ENCODE measurements at places on chromosomes 16 and 17. TPM values are rescaled to one million over a fixed set of nuclear protein-coding genes. Genes with fewer than 3 reads are reported as not detected.
A peak's percentile ranks its signal among the peaks of the same experiment; 100 is the strongest.

SPDYE4 gene
- not detected for total RNA-seq

CYBC1 gene
- total RNA-seq = 253 TPM

CDH3 gene
- total RNA-seq = 0.51 TPM

LYRM9 gene
- total RNA-seq = 1.9 TPM

CLEC10A gene
- total RNA-seq = not detected

NFAT5 gene
- total RNA-seq = 54.2 TPM

SMIM36 gene
- not detected for total RNA-seq

- peaks cover 3% of the 10 kb centered on the region for H3K36me3 ChIP-seq
- H3K27me3 ChIP-seq = no peaks in the 10 kb centered on the region
- peak overlapping the region; percentile 97 for H3K4me3 ChIP-seq
- H3K27ac ChIP-seq = peak overlapping the region; percentile 95
Observed at GRCh38 chr16:48383877-48384519, 1.2 kb downstream of the SIAH1 start.

GRCh38 chr17:50949989-50950877, 84.1 kb upstream of the TOB1 start:
- no peaks in the 10 kb centered on the region for H3K36me3 ChIP-seq
- H3K27ac ChIP-seq = no peak overlapping the region
- peak; percentile 34 for DNase-seq
- no peak overlapping the region for H3K4me3 ChIP-seq
- peaks cover 2% of the 10 kb centered on the region for H3K27me3 ChIP-seq

DNA sequence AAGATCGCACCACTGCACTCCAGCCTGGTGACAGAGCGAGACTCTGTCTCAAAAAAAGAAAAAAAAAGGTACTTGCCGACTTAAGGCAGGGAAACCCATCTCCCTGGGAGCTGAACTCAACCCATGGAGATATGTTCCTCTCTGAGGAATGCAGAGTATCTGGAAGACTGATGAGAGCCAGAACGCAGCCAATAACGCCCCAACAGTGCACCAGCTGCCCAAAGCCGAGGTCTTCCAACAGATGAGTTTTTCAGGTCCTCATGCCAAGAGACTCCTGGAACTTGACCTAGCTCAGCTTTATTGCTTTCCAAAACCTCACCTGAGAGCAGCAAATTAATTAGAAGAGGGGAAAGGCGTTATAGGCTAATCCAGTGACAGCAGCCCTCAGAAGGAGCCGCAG, 9.4 kb downstream of the ELAC2 start:
- H3K27me3 ChIP-seq = no peaks in the 10 kb centered on the region
- peaks cover 43% of the 10 kb centered on the region for H3K36me3 ChIP-seq
- DNase-seq = no peak
- no peak overlapping the region for H3K4me3 ChIP-seq
- no peaks in the 10 kb centered on the region for H3K4me1 ChIP-seq

GRCh38 chr16:1351215-1351581, 480 bp downstream of the TSR3 start:
- peaks cover 3% of the 10 kb centered on the region for H3K27me3 ChIP-seq
- H3K4me3 ChIP-seq = peak overlapping the region; percentile 86
- peak overlapping the region; percentile 48 for H3K27ac ChIP-seq
- H3K4me1 ChIP-seq = peaks cover 18% of the 10 kb centered on the region
- no peak for DNase-seq

DNA sequence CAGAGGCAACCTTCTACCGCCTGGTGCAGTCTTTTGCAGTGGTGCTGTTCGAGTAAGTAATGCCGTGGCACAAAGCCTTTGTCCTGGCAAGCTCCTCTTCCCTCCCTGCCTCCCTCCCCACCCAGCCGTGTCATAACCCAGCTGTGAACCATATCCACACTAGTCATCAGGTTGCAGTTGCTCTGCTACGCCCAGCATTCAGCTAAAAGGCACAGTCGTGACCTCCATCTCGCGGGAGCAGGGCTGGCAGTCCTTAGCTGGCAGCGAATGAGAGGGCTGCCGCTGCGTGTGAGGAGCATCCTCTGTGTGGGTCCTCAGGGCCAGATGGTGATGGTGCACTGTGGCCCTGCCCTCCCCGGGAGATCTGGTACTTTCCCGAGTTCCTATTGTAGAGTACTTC, 39.3 kb downstream of the CIBAR2 start:
- no peaks in the 10 kb centered on the region for H3K27me3 ChIP-seq
- H3K4me3 ChIP-seq = no peak overlapping the region
- no peak overlapping the region for H3K27ac ChIP-seq
- DNase-seq = no peak
- H3K4me1 ChIP-seq = no peaks in the 10 kb centered on the region

DNA sequence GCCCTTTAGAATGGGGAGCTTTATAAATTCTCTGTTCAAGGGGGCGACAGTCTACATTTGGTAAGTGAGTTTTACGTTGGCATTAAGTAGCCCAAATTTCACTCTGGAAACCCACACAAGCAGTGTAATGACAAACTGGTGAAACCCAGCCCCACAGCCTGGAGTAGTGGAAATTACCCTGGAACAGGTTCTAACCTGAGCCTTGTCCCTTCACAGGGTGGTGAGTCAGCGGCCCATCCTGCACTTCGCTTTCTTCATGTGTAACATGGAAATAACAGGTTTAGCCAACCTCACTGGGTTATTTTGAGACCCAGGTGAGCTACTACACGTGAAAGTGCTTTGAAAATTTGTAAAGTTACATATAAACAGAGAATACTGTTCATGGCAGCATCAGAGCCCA, 3.5 kb upstream of the TLCD3A start:
- H3K4me3 ChIP-seq = no peak overlapping the region
- DNase-seq = no peak
- peaks cover 21% of the 10 kb centered on the region for H3K4me1 ChIP-seq
- H3K27ac ChIP-seq = no peak overlapping the region
- peaks cover 6% of the 10 kb centered on the region for H3K36me3 ChIP-seq
- H3K27me3 ChIP-seq = peaks cover 7% of the 10 kb centered on the region

GRCh38 chr16:80200079-80200478, 340.7 kb upstream of the DYNLRB2 start:
- no peak for DNase-seq
- peaks cover 4% of the 10 kb centered on the region for H3K4me1 ChIP-seq
- H3K27me3 ChIP-seq = no peaks in the 10 kb centered on the region

- H3K27ac ChIP-seq = no peak overlapping the region
- no peak overlapping the region for H3K4me3 ChIP-seq
Observed at GRCh38 chr17:50428831-50429424, 2.9 kb downstream of the ACSF2 start.

DNA sequence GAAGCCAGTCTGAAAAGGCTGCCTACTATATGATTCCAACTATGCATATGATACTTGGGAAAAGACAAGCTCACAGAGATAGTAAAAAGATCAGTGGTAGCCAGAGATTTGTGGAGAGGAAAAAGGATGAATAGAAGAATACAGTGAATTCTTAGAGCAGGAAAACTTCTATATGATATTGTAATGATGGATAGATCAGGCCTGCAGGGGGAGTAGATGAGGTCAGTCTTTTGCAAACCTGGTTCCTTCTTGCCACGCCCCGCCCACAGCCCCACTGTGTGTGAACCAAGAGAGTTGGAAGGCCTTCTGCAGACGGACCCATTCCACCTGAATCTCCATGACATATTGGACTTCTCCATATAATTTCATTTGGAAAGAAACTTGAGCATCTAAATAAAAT, 761 bp upstream of the CCL8 start:
- H3K27me3 ChIP-seq = peaks cover 35% of the 10 kb centered on the region
- no peak overlapping the region for H3K4me3 ChIP-seq
- no peak overlapping the region for H3K27ac ChIP-seq
- no peak for DNase-seq

- H3K27me3 ChIP-seq = no peaks in the 10 kb centered on the region
- no peak overlapping the region for H3K27ac ChIP-seq
- H3K4me1 ChIP-seq = no peaks in the 10 kb centered on the region
- no peak overlapping the region for H3K4me3 ChIP-seq
Observed at GRCh38 chr17:79715098-79715942, 15.4 kb upstream of the ENPP7 start.

GRCh38 chr17:72307836-72308235, 187.0 kb downstream of the SOX9 start:
- H3K27ac ChIP-seq = no peak overlapping the region
- no peaks in the 10 kb centered on the region for H3K4me1 ChIP-seq
- no peaks in the 10 kb centered on the region for H3K27me3 ChIP-seq
- no peak for DNase-seq

- H3K27ac ChIP-seq = no peak overlapping the region
- no peak for DNase-seq
- H3K4me1 ChIP-seq = peaks cover 6% of the 10 kb centered on the region
- H3K27me3 ChIP-seq = no peaks in the 10 kb centered on the region
- no peaks in the 10 kb centered on the region for H3K36me3 ChIP-seq
- H3K4me3 ChIP-seq = no peak overlapping the region
Observed at GRCh38 chr17:29949696-29950095, 8.3 kb downstream of the EFCAB5 start.

GRCh38 chr16:54431997-54432896, 145.7 kb upstream of the IRX3 start:
- H3K27ac ChIP-seq = no peak overlapping the region
- H3K4me3 ChIP-seq = no peak overlapping the region
- peaks cover 10% of the 10 kb centered on the region for H3K4me1 ChIP-seq
- peaks cover 27% of the 10 kb centered on the region for H3K27me3 ChIP-seq

DNA sequence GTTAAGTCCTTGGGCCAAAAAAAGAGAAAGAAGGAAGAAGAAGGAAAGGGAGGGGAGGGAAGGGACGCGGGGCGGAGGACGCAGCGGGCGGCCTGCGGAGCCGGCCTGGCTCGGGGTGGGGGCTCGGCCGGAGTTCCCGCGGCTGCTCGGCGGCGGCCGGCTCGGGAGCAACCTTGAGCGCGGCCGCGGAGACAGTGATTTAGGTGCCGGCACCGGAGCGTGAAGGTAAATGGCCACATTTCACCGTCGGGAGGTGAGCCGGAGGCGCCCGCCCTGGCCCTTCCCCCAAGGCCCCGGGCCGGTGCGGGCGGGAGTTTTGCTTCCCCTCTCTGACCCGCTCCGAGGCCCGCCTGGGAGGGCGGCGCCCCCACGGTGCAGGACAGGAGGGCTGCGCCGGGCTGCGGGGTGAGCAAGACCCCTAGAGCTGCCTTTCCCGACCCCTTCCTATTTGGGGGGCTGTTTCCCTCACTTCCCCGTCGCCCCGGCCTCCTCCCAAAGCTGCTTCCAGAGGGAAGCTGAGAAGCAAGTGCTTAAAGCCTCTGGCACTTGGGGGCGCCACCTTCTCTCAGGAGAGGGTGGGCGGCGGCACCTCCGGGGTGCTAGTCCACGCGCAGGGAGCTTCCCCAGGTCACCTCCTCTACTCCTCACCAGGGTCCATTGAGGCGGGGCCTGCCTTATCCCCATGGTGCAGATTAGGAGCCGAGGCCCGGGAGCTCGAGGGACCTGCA, 56.5 kb downstream of the MRM1 start:
- H3K27ac ChIP-seq = no peak overlapping the region
- H3K36me3 ChIP-seq = no peaks in the 10 kb centered on the region
- H3K27me3 ChIP-seq = peaks cover 54% of the 10 kb centered on the region
- peak overlapping the region; percentile 11 for H3K4me3 ChIP-seq

GRCh38 chr16:55367301-55367811, 43.4 kb downstream of the IRX6 start:
- no peaks in the 10 kb centered on the region for H3K36me3 ChIP-seq
- DNase-seq = no peak
- no peak overlapping the region for H3K4me3 ChIP-seq
- no peaks in the 10 kb centered on the region for H3K4me1 ChIP-seq
- peaks cover 23% of the 10 kb centered on the region for H3K27me3 ChIP-seq

All from activated T-helper 1 cell treated with anti-CD3 and anti-CD28 coated beads, Interleukin-12 subunit alpha, Interleukin-12 subunit beta, Interleukin-2, Interleukin-4 antibody, amounts not matched to agents 30 ng/mL and 10 ng/mL and 1 ng/mL, durations not matched to agents 14 hours and 24 hours and 36 hours (primary cell).